ENCODE measurements at places on chromosomes 11 and 22.

GRCh38 chr11:65808744-65809341 lies 22.0 kb downstream of the OVOL1 start:
- no peak for DNase-seq

DNA sequence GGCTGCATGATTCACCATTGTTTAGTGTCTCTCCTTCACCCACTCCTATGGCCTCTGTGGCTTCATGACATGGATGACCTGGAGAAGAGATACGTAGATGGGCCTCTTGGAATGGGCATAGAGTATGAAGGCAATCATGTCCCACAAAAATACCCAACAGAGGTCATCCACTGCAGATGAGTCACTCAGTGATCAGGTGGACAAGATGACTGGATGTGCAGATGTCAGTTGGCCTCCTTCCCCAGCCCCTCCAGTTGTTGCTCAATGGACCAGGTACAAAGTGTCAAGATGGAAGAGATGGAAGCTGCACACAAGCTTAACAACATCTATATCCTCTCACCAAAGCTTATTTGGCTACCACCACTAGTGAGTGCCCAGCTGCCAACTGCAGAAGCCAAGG lies 41.0 kb upstream of the CLPB start:
- DNase-seq = no peak

GRCh38 chr22:23396362-23397007 lies 183.6 kb downstream of the IGLL1 start:
- no peak for DNase-seq

DNA sequence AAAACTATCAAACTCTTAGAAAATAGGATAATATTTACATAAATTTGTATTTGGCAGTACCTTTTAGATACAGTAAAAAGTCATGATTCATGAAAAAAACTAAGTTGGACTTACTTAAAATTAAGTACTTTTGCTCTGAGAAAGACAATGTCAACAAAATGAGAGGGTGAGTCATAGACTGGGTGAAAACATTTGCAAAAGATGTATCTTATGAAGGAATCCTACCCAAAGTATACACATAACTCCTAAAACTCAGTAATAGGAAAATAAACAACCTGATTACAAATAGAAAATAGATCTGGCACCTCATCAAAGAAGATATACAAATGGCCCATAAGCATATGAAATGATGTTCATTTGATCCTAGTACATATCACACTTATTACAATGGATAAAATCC lies 1154.6 kb downstream of the JRKL start:
- DNase-seq = no peak

DNA sequence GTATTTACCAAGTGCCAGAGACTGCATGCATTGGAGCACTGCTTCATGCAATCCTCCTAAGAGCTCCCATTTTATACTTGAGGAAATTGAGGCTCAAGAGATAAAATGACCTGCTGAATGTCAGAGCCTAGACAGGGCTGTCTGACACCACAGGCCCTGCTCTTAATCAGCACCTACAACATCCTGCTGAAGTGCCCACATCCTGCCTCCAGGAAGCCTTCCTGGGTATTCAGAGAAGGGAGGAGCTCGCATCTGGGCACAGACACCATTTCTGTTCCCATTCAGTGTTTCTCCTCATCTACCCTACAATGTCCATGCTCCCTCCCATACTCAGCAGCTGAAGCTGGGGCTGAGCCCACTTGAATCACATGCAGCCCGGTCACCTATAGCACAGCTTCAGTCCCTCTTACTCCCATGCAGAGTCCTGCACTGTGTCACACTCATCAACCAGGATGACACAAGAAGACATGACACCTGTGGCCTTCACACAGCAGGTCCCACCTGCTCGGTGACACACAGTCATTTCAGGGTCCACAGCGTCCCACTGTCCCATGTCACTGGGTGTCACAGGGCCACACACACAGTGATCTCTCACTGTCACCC lies 53.1 kb downstream of the PDE2A start:
- no peak for DNase-seq

- DNase-seq = no peak
Measured at GRCh38 chr11:109845437-109845836, 247.8 kb upstream of the ZC3H12C start.

GRCh38 chr11:34006876-34007275 lies 44.7 kb upstream of the CAPRIN1 start:
- DNase-seq = no peak

GRCh38 chr11:86735451-86736290 lies 63.3 kb upstream of the ME3 start:
- DNase-seq = no peak

DNA sequence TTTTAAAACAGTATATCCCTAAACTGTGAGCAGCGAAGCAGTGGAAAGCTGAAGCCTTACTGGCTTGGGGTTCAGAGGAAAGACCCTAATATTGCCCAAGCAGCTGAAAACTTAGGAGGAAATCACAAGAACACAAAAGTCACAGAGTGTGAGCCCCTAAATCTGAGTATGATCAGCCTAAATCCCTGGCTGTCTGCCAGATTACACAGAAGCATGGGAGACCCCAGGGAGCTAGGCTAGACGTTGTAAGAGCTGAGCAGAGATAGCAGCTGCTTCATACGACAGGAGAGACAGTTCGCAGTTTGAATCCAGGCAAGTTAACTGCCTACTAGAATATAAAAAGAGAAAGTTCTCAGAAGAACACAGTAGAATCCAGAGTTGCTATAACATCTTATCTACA lies 81.2 kb downstream of the PACS1 start:
- DNase-seq = no peak

DNA sequence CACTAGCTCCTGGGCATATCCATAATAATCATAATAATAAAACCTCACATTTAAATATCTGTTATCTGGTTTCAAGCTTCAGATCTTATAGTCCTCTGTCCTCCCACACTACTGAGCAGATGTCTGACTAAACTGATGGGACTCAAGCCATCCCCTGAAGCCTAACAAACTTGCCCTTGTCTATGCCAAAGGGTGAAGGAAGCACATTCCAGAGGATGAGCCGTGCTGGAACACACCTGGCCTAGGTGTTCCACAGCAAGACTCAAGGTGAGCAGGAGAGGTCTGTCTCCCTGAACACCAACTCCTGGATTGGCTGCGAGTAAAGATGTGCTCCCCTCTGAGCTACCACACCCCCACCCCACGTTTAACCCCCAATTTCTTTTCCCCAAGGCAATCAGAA lies 14.7 kb downstream of the SCUBE2 start:
- DNase-seq = no peak

- DNase-seq = no peak
Measured at GRCh38 chr11:107337917-107338316, 119.7 kb downstream of the CWF19L2 start.

- no peak for DNase-seq
Measured at GRCh38 chr22:48370508-48371325, 1457.0 kb downstream of the BRD1 start.

- no peak for DNase-seq
Measured at GRCh38 chr11:130874955-130875531, 41.2 kb downstream of the SNX19 start.

- DNase-seq = no peak
Measured at GRCh38 chr11:5040876-5041275, 5.5 kb upstream of the OR52J3 start.

GRCh38 chr22:22720724-22721261 lies 76.4 kb downstream of the GGTLC2 start:
- DNase-seq = peak; percentile 44

DNA sequence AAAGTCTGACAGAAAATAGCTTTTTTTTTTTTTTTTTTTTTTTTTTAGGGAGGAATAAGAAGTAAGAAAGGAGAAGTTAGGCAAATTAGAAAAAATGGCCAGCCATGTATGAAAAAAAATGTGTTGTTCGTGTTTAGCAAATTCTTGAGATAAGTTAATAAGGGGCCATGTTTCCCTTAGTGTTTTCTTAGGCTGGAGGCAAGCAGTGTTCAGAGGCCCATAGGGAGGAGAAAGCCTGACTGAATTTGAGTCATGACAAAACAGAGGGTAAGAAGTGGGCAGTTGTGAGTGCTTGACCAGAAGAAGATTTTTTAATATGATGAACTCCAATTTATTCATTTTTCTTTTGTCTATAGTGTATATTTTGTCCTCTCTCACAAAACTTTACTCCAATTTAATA lies 766.4 kb downstream of the FAM181B start:
- no peak for DNase-seq

GRCh38 chr22:48794906-48795305 lies 1032.8 kb downstream of the BRD1 start:
- DNase-seq = no peak

DNA sequence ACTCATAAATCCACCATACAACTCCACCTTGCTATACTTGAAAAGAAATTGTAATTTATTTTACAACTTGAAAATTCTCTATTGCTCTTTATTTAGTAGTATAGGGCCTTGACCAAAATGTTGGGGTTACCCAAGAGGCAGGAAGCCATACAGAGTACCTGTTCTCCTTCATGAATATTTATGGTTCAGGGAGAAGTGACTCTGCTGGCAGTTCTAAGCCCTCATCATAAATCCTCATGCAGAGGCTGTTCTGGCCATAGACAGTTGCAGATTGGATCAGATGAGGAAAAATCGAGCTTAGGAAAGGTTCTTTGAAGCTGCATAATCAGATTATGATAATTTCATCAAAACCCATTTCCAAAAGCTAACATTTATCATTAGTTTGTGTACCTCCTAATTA lies 449.4 kb upstream of the TENM4 start:
- DNase-seq = no peak

Measured in immature natural killer cell (primary cell).